ENCODE measurements at places on chromosomes 1 and 21.

DNA sequence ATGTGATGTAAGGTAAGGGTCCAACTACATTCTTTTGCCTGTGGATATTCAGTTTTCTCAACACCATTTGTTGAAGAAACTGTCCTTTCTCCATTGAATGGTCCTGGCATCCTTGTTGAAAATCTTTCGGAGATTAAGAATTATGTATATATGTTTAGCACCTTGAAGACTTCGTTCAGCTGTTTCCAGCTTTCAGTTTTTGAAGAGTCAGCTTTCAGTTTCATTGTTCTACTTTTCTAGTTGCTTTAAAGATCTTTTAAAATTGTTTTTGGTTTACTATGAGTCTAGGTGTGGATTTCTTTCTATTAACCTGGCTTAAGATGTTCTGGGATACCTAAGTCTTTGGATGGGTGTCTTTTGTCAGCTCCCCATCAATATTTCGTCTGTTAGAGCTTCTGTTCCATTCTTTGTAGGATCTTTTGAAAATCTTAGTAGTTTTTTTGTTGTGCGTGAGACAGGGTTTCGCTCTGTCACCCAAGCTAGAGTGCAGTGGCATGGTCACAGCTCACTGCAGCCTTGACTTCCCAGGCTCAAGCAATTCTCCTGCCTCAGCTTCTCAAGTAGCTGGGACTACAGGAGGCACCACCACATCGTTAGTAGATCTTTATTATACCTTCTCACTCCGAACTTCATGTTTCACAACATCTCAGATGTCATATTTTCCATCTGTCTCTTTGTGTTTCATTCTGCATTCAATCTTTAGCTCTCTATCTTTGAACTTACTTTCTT is 353.5 kb upstream of the B3GALT2 start:
- no peak for DNase-seq

- no peak for DNase-seq
Measured at GRCh38 chr1:229223498-229223897, 47.4 kb upstream of the RAB4A start.

- DNase-seq, result no peak
Measured at GRCh38 chr1:76190749-76191424, 116.3 kb downstream of the ST6GALNAC3 start.

DNA sequence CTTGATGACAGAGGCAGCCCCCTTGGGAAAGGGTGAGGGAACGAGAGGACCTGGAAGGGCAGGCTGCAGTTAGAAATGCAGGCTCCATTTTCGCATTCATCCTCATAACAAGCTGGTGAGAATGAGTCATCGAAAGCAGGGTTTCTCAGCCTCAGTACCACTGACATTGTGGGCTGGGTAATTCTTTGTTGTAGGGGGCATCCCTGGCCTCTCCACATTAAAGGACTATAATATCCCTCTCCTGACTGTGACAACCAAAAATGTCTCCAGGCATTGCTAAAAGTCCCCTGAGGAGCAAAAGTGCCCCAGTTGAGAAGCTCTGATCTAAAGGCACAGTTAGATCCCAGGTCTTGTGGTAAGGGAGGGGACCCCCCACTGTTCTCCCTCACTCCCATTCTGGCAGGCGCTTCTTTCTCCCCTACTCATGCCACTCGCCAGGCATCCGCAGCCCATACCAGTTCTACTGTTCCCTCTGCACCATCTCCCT is 20.4 kb downstream of the KCNN3 start:
- DNase-seq, result no peak

GRCh38 chr1:31633117-31633516 is 11.6 kb downstream of the PEF1 start:
- DNase-seq, result no peak

DNA sequence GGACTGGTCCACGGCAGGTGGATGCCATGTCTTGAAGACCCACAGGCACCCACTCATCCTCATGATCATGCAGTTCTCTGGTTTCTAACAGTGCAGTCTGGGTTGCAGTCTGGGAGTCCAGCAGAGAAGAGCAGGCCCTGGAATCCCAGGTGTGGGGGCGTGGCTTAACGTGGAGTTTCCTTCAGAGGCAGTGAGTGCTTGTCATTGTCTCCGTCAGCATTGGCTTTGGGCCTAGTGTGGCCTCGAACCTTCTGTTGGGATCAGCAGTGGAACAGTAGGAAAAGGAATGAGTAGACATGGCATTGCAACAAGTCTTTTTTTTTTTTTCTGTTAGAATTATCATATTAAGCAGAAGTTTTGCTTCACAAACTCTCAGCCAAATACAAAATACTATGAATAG is 12.8 kb downstream of the LGALS8 start:
- no peak for DNase-seq

DNA sequence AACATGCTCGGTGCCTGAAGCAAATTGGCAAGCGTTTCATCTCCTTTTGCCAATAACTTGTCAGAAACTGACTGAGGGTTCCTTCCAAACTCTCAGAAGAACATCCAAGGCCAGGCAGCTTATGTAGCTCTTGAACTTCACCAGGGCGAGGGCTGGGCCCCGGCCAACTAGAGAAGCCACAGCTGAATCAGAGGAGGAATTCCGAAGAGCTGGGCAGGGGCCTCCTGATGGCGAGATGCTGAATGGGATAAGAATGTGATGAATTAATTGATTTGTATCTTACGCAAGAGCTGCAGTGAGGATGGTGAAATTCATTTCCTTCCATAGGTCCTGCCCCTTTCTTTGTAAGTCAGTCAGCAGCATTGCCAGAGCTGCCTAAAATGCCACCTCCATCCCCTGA is 345.8 kb downstream of the KIF26B start:
- no peak for DNase-seq

GRCh38 chr1:15296585-15297321 is 49.7 kb downstream of the FHAD1 start:
- no peak for DNase-seq

- DNase-seq, result no peak
Measured at GRCh38 chr1:204650911-204651570, 34.5 kb downstream of the LRRN2 start.

GRCh38 chr1:99438656-99439230 is 174.5 kb downstream of the PLPPR4 start:
- no peak for DNase-seq

GRCh38 chr1:148318904-148319242 is 164.2 kb downstream of the PPIAL4G start:
- DNase-seq, result no peak

DNA sequence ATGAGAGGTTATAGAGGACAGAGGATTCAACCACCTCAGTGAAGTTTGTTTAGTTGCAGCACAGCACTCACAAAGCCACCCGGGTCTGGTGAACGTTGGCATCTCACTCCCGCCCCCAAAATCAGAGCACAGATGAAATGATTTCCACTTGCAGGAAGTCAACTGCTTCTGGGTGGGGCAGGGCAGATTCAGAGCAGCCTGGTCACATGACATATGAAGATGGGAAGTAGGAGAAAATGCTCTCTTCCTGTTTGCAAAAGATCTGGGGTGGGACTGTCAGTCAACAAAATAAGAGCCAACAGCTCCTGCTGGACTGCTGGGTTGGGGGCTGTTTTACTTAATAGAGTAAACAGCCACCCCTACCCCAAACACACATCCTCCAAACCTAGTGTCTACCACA is 43.2 kb downstream of the LRRC71 start:
- no peak for DNase-seq

DNA sequence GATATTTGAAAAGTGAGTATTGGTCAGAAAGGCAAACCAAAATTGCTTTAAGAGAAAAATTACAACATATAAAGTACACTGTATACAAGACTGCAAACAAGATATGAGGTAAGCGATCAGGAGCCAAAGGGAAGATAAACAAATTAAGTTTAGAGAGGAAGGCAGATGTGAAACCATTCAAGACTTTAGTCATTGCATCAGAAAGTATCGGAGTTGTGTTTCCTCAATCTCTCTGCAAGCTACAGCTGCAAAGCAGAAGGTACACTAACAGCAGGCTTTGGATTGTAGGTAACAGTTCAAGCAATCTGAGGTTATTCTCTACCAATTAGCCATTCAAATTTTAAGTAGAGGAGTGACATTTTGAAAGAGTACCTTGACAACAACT is 21.3 kb upstream of the TLCD4 start:
- DNase-seq, result no peak

DNA sequence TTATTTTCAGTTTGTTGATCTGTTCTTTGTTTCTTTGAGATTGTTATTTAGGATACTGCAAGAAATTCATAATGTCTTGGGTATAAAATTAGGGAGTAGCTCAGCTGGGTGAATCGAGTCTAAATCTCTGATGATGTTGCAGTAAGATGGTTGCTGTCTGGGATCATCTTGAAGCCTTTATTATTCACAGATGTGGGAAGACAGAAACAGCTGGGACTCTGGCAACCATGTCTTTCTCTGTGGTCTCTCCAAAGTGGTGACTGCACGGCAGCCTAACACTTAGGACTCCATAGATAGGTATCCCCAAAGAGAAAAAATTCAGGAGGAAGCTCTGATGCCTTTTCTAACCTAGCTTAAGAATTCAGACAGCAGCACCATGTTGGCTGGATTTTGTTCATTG is 52.7 kb downstream of the RAP1A start:
- DNase-seq, result no peak

GRCh38 chr1:80640978-80641377 is 1159.8 kb upstream of the ADGRL2 start:
- DNase-seq, result no peak

Data from esophagus muscularis mucosa (tissue), 4 donors.